ENCODE measurements at places on chromosomes 4 and X.
A peak's percentile ranks its signal among the peaks of the same experiment; 100 is the strongest.

DNA sequence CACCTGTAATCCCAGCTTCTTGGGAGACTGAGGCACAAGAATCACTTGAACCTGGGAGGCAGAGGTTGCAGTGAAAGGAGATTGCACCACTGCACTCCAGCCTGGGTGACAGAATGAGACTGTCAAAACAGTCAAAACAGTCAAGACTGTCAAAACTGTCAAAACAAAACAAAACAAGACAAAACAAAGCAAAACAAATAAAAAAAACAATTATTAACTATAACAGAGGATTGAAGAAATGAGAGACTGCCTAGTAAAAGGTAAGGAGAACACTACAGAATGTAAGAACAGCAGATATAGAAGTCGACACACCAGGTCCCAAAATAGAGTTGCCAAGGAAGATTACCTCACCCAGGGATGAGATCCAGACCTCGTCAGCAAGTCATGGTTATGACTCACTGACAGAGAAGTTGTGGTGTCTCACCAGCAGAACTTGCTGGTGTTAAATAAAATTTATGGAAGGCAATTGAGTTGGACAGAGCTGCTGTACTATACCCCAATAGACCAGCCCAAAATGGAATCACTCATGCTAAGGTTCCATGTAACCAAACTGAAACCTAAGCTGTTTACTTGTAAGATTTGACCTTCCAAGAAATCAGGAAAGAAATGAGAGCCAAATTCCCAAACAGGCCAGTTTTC, 32.1 kb upstream of the GK start:
- DNase-seq: peak; percentile 82

DNA sequence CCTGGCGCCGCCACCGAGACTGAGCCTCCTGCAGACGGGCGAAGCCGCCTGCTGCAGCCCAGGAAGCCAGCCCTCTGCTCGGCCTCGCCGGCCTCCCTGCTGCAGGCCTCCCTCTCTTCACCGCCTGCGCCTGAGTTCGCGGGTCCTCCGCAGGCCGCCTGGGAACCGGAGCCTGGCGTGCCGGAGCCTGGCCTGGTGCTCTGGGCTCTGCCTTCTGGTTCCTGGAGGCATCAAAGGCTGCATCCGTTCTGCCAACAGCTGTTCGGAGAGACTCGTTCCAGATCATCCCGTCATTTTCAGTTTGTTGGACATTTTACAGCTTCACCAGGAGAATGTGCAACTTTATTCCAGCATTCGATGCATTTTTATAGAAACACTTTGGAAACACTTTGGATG, 178.0 kb downstream of the DCLK2 start:
- no peak for DNase-seq

DNA sequence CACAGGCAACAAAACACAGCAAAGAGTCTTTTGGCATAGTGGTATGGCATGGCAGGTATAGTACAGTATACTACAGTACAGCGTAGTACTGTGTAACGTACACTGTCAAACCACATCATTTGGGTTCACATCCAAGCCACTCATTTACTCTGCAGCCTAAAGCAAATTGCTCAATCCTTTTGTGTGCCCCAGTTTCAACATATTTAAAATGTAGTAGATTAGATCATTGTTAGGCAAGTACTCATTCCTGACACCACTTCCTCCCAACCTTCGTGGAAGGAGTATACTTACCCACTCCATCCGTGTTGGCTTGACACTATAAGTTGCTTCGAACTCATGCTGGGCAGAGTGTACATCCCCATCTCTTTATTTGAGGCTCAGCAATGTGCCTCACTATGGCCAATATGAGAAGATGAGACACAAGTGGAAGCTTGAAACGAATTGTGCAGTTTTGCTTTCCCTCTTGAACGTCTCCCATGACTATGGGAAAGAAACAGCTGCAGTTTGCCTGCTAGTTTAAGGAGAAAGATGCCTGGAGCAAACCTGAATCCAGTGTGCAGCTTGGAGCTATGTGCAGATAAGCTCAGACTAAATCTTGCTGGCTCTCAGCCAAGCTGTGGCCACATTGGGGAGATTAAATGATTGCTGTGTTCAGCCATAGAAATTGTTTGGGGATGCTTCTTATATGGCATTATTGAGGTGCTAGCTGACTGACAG, 85.7 kb upstream of the TBL1X start:
- peak; percentile 25 for DNase-seq

DNA sequence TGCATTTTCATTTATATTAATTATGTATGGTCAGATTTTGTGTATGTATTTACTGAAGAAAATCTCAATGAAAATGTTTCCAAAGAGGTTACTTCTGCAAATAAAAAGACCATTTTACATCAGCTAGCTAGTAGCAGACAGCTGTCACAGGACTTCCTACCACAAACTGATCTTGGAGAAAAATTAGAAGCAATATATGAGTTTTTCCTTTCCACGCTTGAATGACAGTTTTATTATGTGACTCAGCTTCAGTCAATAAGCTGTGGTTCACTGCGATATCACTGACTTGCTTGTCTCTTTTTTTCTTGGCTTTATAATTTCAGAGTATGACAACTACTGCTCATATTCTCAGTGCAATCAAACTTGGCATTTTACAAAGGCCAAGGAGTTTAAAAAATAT, 787.4 kb upstream of the GALNTL6 start:
- DNase-seq: no peak

GRCh38 chr4:61201561-61201960, 1.4 kb downstream of the ADGRL3 start:
- no peak for DNase-seq
